ENCODE measurements at places on chromosomes 1 and 21.

DNA sequence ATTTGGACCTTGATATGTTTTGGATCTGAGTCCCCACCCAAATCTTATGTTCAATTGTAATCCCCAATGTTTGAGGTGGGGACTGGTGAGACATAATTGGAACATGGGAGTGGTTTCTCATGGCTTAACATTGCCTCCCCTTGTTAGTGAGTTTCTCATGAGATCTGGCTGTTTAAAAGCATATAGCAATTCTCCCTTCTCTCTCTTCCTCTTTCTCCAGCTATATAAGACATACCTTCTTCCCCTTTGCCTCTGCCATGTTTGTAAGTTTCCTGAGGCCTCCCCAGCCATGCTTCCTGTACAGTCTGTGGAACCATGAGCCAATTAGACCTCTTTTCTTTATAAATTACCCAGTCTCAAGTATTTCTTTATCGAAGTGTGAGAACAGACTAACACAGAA is 692.4 kb downstream of the KCNT2 start:
- no peak for DNase-seq

- no peak for DNase-seq
These were observed 19.1 kb downstream of the SLC2A7 start for GRCh38 chr1:9006956-9007615.

GRCh38 chr1:42861014-42861399 is 14.6 kb downstream of the ZNF691 start:
- no peak for DNase-seq

DNA sequence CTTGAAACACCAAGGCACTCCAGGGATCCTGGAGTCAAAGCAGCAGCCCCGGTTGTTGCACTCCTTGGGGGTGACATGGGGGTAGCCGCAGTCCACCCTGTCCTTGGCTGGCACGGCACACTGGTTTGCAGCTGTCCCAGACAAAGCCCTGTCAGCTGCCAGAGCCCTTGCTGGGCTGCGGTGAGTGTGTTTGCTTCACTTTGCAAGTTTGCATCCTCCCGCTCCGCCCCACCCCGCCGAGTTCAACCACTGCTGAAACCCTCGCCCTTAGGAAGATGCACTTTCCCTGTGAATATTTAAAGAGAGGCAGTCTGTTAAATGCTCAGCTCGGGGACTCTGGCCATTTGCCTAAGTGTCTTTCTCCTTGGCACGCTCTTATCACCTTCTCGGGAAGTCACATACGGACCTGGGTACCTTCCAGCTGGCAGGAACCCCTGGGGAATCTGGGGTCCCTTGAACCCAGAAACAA is 1.7 kb downstream of the TFF3 start:
- DNase-seq = no peak

GRCh38 chr1:87804128-87804527 is 475.4 kb downstream of the LMO4 start:
- no peak for DNase-seq

GRCh38 chr21:37668462-37669239 is 247.6 kb downstream of the KCNJ6 start:
- DNase-seq = no peak

- DNase-seq = no peak
These were observed 29.4 kb upstream of the C1orf185 start for GRCh38 chr1:51072651-51073050.

DNA sequence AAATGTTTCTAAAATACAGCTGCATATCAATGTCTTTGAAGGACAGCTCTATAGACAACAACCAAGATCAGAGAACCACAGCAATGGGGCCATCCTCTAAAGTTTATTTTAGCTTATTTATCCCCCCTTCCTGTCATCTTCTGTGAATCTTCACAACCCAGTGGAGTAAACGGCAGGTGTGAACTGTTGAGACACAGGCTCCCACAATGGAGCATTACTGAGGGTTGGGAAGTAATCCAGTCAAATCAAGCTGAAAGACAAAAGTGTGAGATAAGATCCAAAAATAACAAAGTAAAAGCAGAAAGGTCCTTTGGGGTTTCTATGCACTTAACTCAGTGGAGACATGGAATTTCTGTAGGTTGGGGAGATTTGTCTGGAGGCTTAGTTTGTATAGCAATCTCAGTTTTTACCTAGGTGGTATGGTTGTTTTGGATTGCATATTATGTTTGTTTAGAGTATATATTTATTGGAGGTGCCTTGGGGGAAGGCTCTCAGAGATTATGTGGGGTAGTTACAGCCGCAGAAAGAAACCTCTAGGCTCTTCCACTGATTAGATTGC is 286.9 kb upstream of the ADGRL2 start:
- DNase-seq = no peak

DNA sequence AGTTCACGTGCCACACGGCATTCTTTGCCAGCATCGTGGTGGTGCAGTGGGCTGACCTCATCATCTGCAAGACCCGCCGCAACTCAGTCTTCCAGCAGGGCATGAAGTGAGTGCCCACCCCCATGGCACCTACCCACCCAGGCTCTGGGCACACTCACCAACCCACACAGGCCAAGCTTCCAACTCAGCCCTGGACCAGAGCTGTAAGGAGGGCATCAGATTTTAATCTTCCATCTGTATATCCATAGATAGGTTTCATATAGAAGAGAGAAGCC is 14.5 kb upstream of the ATP1A4 start:
- DNase-seq = no peak

All from dermis microvascular lymphatic vessel endothelial cell (primary cell).